ENCODE measurements at places on chromosomes 11 and 22.
A peak's percentile ranks its signal among the peaks of the same experiment; 100 is the strongest.

- H3K27me3 ChIP-seq, result no peaks in the 10 kb centered on the region
- peaks cover 22% of the 10 kb centered on the region for H3K4me1 ChIP-seq
- H3K27ac ChIP-seq, result peak overlapping the region; percentile 88
- DNase-seq, result no peak
- H3K4me3 ChIP-seq, result peak overlapping the region; percentile 39
Observed at GRCh38 chr22:29030016-29030617, 31.5 kb downstream of the C22orf31 start.

GRCh38 chr11:45717526-45717925 lies 52.1 kb upstream of the CHST1 start:
- H3K27me3 ChIP-seq, result no peaks in the 10 kb centered on the region
- no peaks in the 10 kb centered on the region for H3K4me1 ChIP-seq

- peaks cover 24% of the 10 kb centered on the region for H3K27me3 ChIP-seq
- no peaks in the 10 kb centered on the region for H3K36me3 ChIP-seq
- peak overlapping the region; percentile 65 for H3K27ac ChIP-seq
- H3K4me1 ChIP-seq, result peaks cover 36% of the 10 kb centered on the region
Observed at GRCh38 chr22:45499746-45500145, 2.9 kb upstream of the FBLN1 start.

DNA sequence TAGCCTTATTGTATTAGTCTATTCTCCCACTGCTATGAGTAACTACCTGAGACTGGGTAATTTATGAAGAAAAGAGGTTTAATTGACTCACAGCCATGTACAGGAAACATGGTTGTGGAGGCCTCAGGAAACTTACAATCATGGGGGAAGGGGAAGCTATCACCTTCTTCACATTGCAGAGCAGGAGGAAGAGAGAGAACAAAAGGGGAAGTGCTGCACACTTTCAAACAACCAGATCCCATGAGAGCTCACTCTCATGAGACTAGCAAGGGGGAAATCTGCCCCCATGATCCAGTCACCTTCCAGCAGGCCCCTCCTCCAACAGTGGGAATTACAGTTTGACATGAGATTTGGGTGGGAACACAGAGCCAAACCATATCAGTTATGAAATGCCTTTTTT lies 179.4 kb downstream of the ARHGAP42 start:
- H3K36me3 ChIP-seq, result no peaks in the 10 kb centered on the region
- no peak for DNase-seq
- H3K27ac ChIP-seq, result no peak overlapping the region
- no peak overlapping the region for H3K4me3 ChIP-seq
- no peaks in the 10 kb centered on the region for H3K27me3 ChIP-seq

DNA sequence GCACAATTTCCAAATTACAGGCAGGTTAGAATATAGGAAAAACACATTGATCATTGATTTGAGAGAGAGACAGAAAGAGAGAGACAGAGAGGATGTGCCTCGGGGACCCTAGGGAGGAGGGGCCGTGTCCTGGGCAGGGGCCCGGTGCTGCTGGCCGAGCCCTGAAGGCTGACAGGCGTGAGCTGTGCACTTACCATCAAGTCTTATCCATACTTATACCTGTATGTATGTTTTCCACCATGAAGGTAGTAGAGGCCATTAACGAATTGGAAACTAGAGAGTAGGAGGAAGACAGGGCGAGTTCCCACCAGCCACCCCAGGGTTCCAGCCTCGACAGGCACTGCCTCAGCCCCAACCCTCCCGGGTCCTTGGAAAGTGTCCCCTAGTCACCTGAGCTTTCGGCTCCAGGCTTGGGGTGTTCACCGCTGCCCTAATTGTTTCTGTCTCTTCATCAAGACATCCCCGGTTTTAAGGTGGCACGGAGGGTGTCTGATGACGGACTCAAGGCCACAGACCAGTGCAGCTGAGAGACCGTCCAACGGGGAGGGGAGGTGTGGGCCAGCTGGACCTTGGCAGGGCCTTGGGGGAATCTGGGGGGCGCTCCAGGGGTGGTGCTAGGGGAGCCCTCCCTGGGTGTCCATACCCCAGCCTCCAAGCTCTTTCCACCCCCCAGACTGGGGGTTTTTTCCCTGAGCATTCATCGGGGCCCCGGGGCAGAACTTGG lies 431.3 kb downstream of the TBC1D22A start:
- peaks cover 6% of the 10 kb centered on the region for H3K4me1 ChIP-seq
- peaks cover 7% of the 10 kb centered on the region for H3K27me3 ChIP-seq
- DNase-seq, result peak; percentile 58
- H3K27ac ChIP-seq, result no peak overlapping the region
- no peaks in the 10 kb centered on the region for H3K36me3 ChIP-seq

- H3K4me1 ChIP-seq, result peaks cover 29% of the 10 kb centered on the region
- H3K27me3 ChIP-seq, result no peaks in the 10 kb centered on the region
- DNase-seq, result no peak
- no peak overlapping the region for H3K27ac ChIP-seq
- H3K36me3 ChIP-seq, result peaks cover 8% of the 10 kb centered on the region
Observed at GRCh38 chr22:23840026-23840425, 1.2 kb upstream of the DERL3 start.

GRCh38 chr22:48753752-48754517 lies 1073.7 kb downstream of the BRD1 start:
- no peak overlapping the region for H3K27ac ChIP-seq
- no peak overlapping the region for H3K4me3 ChIP-seq
- no peaks in the 10 kb centered on the region for H3K4me1 ChIP-seq

DNA sequence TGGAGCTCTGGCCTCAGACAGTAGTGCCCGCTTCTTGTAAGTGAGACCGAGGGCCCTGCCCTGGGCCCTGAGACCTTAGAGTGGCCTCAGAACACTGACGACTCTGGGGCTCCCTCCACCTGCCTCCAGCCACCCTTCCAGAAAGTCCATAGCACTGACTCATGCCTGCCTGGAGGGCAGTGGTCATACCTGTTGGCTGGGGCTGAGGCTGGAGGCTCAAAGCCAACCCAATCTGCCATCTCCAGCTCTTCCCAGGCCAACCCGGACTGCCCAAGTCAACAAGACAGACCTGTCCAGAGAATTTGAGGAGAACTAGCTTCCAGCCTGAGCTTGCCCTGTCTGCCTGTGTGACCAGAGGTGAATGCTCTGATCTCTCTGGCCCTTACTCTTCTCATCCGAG lies 66.9 kb upstream of the TTLL12 start:
- no peak overlapping the region for H3K4me3 ChIP-seq
- H3K36me3 ChIP-seq, result no peaks in the 10 kb centered on the region
- no peak overlapping the region for H3K27ac ChIP-seq
- no peaks in the 10 kb centered on the region for H3K4me1 ChIP-seq
- DNase-seq, result no peak

DNA sequence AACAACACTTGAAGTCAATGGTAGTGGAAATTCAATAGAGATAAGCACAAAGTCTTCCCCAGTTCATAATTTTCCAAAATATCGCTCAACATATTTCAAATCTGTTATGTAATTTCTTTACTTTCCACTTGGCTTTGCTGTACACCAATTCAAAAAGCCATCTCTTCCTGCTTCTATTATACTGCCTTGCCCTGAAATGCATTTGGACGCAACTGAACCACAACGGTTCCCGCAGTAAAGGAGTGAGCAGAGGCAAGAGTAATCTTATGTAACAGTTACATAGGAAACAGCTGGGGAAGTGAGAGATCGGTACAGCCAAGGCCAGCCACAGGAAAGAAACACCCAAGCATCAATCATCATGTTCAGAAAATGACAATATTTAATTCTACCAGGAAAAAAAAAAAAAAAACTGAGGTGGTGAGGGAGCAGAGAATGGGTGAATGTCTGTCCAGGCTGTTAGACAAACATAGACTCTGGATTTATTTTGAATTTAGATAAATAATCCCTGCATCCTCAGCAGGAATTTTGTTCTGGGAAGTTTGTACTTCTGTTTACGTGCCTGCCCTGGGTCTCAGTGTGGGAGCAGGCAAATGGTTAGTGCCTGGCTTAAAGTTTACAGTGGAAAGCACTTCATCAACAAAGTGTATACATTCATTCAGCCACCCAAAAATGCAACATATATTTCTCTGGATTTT lies 392.2 kb downstream of the ETS1 start:
- H3K4me1 ChIP-seq, result peaks cover 10% of the 10 kb centered on the region
- H3K4me3 ChIP-seq, result no peak overlapping the region
- no peaks in the 10 kb centered on the region for H3K27me3 ChIP-seq
- H3K27ac ChIP-seq, result no peak overlapping the region
- H3K36me3 ChIP-seq, result no peaks in the 10 kb centered on the region

DNA sequence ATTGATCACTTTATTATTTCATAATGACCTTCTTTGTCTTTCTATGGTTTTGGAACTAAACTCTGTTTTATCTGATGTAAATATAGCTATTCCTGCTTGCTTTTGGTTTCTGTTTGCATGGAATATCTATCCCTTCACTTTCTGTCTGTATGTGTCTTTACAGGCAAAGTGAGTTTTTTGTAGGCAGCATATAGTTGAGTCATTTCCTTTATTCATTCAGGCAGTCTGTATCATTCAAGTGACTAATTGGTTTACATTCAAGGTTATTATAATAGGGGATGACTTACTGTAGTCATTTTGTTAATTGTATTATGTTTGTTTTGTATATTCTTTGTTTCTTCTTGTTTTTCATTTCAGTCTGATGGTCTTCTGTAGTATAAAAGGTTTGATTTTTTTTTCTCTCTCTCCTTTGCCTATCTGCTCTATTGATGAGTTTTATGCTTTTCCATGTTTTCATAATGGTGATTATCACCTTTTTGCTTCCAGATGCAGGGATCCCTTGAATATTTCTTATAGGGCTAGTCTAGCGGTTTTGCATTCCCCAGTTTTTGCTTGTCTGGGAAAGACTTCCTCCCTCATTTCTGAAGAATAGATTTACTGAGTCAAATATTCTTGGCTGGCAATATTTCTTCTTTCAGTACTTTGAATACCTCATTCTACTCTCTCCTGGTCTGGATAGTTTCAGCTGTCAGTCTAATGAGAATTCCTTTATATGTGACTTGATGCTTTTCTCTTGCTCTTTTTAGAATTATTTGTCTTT lies 50.4 kb downstream of the GDPD4 start:
- H3K36me3 ChIP-seq, result no peaks in the 10 kb centered on the region
- no peaks in the 10 kb centered on the region for H3K4me1 ChIP-seq
- no peaks in the 10 kb centered on the region for H3K27me3 ChIP-seq
- H3K4me3 ChIP-seq, result no peak overlapping the region
- H3K27ac ChIP-seq, result no peak overlapping the region

DNA sequence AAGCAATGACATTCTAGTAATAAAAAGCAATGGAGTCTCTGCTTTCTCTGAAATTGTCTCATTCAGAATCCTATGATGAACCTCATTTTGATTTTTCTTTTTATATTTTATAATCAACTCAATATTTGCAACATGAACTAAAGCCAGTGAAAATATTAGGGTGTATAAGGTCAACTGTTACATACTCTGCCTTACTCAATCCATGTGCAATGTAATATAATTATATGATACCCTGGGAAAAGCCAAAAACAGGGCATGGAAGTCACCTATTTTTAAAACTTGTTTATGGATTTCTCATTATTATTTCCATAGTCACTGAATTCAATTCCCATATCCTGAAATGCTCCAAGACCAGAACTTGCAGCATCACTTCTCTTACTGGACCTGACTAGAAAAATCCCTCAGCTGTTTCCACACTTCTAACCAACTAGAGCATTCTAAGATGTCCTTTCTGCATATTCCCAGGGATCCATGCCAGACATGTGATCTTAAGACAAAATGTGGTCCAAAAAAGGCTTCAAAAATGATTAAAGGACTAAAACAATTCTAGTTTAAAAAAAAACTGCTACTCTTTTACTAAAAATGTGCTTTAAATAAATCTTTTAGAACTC lies 97.3 kb downstream of the GUCY1A2 start:
- DNase-seq, result no peak
- H3K4me1 ChIP-seq, result no peaks in the 10 kb centered on the region
- no peaks in the 10 kb centered on the region for H3K27me3 ChIP-seq
- H3K36me3 ChIP-seq, result no peaks in the 10 kb centered on the region
- H3K4me3 ChIP-seq, result no peak overlapping the region

DNA sequence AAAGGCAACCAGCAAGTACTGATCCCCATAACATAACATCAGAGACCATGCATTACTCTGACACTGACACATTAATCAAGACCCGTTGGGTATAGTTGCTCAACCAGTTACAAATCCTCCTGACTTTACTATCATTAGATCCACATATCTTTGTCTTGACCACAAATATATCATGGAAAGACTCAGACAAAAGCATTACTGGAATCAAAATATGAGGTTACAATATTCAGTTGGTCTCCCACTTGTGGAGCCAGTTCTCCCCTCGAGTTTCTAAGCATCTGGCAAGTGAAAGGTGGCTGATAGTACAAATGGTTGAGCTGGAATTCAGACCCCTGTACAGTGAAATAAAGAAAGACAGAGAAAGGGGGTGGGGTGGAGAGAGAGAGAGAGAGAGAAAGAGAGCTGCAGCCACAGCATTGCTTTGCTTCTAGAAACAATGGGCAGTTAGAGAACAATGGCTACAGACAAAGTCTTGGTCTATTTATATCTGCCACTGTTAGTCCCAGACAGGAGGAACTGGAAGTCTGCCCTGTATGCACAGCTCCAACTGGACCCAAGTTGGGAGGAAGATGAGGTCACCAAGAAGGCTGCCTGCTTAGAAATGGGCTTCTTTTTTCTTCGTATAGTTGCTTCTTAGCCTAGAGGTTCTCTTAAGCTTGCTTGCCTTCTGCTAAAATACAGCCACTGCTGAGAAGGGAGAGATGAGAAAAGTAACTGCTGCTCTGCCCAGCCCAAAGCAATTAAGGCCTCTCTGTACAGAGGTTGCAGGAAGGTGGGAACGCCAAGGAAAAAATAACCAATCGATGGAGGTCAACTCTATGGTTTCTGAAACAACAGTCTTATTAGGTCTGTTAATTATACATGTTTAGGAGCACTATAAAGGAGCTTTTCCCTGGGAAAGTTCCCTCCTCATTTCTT lies 85.5 kb downstream of the ETS1 start:
- peaks cover 68% of the 10 kb centered on the region for H3K4me1 ChIP-seq
- no peak overlapping the region for H3K4me3 ChIP-seq
- H3K36me3 ChIP-seq, result no peaks in the 10 kb centered on the region
- H3K27me3 ChIP-seq, result no peaks in the 10 kb centered on the region

DNA sequence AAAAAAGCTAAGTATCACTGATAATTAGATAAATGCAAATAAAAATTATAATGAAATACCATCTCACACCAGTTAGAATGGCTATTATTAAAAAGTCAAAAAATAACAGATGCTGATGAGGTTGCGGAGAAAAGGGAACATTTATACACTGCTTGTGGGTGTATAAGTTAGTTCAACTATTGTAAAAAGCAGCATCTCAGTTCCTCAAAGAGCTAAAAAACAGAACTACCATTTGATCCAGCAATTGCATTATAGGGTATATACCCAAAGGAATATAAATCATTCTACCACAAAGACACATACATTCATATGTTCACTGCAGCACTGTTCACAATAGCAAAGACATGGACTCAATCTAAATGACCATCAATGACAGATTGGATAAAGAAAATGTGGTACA lies 120.3 kb upstream of the ZBED5 start:
- H3K27ac ChIP-seq, result no peak overlapping the region
- H3K4me1 ChIP-seq, result peaks cover 9% of the 10 kb centered on the region
- no peak overlapping the region for H3K4me3 ChIP-seq
- H3K36me3 ChIP-seq, result no peaks in the 10 kb centered on the region
- H3K27me3 ChIP-seq, result no peaks in the 10 kb centered on the region
